ENCODE measurements at places on chromosomes 1 and 21.

DNA sequence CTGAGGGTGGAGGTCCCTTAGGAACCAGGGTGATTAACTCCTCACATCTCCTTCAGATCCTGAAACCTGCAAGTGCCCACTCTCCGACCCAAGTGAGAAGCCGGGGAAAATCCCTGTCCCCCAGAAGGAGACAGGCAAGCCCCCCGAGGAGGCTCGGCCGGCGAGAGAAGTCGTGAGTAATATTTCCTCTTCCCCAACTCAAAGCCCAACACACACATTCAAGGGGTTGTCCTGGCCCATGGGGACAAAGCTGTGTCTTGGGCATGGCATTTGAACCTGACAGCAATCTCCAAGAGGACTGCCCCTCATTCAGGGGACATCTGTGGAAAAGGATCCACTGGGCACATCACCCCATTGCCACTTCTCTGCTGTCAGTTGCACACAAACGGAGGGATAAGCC, 23.6 kb downstream of the VASH2 start:
- DNase-seq = no peak

GRCh38 chr1:66402194-66402593, 131.8 kb upstream of the SGIP1 start:
- DNase-seq = peak; percentile 83

GRCh38 chr21:23101111-23101510, 2102.9 kb downstream of the NCAM2 start:
- no peak for DNase-seq

DNA sequence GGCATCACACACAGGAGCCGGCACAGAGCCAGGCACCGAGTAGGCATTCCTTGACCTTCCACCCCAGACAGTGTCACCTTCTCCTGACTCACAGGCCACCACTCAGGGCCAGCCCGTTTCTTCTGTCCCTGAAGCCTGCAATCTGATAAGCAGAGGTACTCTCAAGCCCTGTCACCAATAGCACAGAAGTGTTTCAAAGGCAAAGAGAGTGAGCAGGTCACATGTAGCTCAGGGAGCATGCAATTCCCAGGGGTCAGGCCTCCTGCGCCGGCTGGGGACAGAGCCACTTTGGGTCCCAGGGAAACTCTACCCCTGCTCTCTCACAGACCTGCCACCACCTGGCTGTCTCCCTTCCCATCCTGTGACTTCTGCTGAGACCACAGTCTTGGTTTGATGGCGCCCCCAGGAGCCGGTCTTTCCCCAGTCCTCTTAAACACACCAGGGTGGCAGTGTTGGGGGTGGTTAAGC, 13.2 kb downstream of the CAPN9 start:
- DNase-seq = no peak

DNA sequence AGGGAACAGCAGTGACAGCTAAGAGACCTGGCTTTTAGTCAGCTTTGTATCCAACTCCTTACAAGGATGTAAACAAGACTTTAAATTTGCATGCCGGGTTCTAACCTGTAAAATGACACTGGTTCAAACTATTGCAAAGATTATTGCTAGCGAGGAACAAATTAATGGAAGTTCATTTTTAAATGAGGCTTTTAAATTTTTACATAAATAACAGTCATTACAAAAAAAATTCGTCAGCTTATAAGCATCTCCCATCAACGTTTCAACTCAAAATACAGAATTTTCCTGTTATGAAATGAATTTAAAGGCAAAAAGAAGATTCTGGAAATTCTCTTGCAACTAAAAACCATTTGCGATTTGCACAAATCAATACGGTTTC, 668 bp downstream of the KIF14 start:
- no peak for DNase-seq

- DNase-seq = peak; percentile 22
Measured at GRCh38 chr21:25855576-25855975, 120.8 kb downstream of the GABPA start.

DNA sequence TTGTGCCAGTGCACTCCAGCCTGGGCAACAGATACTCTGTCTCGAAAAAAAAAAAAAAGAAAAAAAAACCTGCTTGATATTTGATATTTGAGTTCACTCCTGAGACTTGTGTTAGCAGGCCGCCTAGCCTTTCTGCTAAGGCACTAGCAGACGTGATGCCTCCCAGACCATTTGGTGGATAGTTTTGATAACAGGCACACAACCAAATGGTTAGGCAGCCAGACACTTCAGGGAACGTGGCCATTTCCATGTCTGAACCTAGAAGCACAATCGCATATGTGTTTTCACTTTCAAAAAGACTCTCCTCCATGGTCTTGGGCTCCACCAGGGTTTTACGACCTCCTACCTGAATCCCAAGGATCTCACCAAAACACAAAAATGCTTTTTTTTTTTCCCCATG, 1319.5 kb downstream of the BRINP3 start:
- no peak for DNase-seq

DNA sequence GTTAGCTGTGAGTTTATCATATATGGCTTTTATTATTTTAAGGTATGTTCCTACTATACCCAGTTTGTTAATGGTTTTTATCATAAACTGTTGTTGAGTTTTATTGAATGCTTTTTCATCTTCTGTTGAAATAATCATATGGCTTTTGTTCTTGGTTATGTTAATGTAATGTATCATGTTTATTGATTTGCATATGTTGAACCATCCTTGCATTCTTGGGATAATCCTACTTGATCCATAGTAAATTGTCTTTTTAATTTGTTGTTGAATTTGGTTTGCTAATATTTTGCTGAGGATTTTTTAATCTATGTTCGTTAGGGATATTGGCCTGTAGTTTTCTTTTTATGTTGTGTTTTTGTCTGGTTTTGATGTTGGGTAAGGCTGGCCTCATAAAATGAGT, 185.6 kb downstream of the PAPPA2 start:
- DNase-seq = no peak

GRCh38 chr1:202037706-202038296, 27.4 kb downstream of the ELF3 start:
- peak; percentile 56 for DNase-seq

- DNase-seq = peak; percentile 22
Measured at GRCh38 chr1:12553963-12554362, 64.0 kb downstream of the DHRS3 start.

- no peak for DNase-seq
Measured at GRCh38 chr1:206963119-206963712, 7.0 kb downstream of the FCAMR start.

GRCh38 chr1:87432685-87433084, 104.0 kb downstream of the LMO4 start:
- DNase-seq = no peak

GRCh38 chr1:93031711-93032110, 47.4 kb upstream of the MTF2 start:
- no peak for DNase-seq

Data from cardiac fibroblast (primary cell).